ENCODE measurements at places on chromosomes 5 and 9.
A peak's percentile ranks its signal among the peaks of the same experiment; 100 is the strongest.

- DNase-seq: no peak
These were observed 425.6 kb upstream of the MEF2C start for GRCh38 chr5:89308606-89309040.

DNA sequence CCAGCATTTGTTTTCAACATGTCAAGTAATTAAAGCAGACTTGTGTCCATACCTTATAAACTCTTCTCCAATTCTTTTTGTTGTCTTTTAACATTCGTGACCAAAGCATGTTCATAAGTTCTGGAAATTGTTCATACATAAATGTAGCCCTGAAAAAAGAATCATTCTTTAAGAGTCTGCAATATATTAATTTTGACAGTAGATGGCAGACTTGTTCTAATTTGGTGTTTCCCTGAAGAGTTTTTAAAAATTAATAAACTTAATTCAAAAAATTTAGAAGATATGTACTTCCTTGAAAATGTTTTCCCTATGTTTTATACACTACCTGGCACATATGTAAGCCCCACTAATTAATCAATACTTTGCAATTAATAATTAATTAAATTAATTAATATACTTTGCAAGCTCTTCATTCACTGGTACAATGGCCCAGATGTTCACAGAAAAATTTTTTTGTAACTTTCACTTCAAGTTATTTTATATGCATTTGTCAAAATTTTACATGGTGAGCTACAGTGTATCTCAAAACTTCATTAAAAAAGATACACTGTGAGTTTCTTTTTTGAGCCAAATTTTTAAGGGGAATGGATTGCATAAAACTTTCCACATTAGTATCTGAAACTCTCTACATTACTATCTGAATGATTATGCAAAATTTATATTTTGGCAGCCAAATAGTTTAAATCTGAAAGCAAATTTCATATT, 42.1 kb downstream of the CLINT1 start:
- DNase-seq: peak; percentile 21

GRCh38 chr5:170451747-170452365, 52.0 kb upstream of the KCNIP1 start:
- DNase-seq: peak; percentile 94

DNA sequence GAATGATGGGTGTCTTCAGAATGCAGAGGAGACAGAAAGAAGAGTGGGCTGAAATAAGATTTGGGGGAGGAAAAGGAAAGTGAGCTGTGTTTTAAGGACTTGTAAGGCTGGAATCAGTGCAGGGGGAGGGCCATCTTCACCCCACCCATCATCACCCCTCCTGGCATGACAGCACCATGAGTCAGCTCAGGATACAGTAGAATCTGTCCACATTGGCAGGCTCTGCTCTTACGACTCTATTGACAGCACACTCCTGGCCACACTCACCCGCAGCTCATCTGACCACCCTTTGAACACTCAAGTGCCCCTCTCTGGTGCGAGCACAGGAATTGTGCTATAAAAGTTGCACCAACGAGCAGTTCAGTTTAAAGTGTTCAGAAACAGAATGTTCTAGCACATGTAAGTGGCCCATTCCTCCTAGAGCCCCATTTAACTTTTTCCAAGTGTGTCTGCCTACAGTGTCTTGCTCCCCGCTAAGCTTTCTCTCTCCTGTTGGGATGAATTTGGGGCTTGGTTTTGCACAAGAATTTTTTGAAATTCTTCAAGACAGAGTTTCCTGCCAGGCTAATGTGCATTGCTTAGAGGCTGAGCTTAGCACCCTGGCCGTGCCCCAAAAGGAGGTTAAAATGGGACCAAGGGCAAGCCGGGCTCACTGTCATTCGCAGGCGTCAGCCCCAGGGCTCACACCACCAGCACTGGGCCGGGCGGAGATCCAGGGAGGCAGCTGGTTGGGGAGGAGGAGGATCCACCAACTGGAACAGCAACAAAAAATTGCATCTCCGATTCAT, 12.0 kb downstream of the ADRA1B start:
- peak; percentile 94 for DNase-seq

- no peak for DNase-seq
These were observed 5.4 kb upstream of the HEMGN start for GRCh38 chr9:97943308-97943855.

GRCh38 chr9:127185931-127186781, 63.7 kb upstream of the ANGPTL2 start:
- no peak for DNase-seq

DNA sequence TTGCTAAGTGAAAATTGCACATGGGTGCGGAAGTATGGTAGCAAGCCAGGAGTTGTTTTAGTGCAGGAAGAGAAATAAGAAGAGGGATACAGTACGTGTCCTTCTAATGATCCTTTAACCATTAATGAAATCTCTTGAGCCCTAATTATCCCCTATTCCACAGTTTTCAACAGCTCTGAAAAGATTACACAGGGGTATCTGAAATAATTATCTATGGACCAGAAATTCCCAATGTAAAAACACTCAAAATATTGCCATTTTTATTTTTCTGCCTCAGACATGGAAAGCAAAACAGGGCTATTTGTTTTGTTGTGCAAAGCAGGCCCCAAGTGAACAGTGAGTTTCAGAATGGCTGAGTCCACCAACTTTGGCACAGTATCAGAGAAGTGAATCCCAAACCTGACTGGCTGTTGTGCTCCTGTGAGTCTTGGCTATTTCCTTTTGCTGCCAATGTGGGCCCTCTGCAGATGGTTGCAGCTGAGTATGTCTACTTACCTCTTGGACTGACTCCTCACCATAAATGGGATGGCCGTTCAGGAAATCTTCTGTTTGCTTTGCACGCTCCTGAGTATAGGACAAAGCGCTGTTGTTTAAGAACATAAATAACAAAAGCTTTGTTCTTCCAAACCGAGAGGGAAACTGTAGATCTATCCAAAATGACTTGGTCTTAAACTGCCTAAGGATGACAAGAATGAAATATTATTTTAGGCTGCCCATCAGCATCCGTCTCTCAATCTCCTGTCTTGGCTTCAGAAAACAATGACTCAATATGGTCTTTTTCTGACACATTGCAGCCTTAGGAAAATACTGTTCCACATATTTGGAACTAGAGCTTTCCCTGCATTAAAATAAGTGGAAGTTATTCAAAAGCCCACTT, 204.1 kb downstream of the DEPDC1B start:
- DNase-seq: no peak

DNA sequence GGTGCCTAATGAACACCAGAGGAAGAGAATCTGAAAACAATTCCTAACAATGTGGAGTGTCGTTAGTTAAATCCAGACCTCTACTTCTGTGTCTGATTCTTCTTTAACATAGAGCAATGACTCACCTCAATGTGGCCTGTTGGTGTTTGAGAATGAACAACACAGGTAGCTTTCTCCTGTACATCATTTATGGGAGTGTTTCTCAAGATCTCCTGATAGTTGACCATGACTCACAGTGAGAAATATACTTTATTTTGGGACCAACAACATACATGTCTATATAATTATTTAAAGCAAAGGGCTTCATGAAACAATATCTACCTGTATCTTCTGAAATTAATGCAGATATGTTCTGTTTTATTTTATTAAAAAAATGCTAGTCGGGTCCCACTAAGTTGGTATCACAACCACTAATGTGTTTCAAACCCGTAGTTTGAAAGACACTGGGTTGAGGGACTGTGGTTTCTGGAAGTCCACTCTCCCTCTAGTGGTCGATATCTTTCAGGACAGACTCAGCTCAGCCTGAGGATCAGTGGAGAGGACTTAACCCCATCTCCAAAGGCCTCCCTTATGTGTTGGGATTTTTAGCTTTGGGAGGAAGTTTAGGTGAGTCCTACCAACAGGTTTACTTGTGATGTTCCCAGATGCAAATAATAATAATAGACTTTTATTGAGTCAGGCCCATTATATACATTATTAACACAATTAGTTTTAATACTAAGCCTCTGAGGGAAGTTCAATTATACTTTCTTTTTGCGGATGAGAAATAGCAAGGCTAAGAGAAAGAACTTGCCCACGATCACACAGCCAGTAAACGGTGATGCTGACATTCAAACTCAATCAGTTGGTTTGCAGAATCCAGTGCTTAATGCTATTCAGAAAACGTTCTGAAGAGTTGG, 70.0 kb upstream of the KLF9 start:
- DNase-seq: peak; percentile 83

- no peak for DNase-seq
These were observed 244.8 kb upstream of the IRX2 start for GRCh38 chr5:2996248-2996647.

GRCh38 chr5:81145329-81145935, 87.7 kb upstream of the CKMT2 start:
- DNase-seq: no peak

GRCh38 chr9:100554935-100555401, 22.9 kb upstream of the CAVIN4 start:
- no peak for DNase-seq

DNA sequence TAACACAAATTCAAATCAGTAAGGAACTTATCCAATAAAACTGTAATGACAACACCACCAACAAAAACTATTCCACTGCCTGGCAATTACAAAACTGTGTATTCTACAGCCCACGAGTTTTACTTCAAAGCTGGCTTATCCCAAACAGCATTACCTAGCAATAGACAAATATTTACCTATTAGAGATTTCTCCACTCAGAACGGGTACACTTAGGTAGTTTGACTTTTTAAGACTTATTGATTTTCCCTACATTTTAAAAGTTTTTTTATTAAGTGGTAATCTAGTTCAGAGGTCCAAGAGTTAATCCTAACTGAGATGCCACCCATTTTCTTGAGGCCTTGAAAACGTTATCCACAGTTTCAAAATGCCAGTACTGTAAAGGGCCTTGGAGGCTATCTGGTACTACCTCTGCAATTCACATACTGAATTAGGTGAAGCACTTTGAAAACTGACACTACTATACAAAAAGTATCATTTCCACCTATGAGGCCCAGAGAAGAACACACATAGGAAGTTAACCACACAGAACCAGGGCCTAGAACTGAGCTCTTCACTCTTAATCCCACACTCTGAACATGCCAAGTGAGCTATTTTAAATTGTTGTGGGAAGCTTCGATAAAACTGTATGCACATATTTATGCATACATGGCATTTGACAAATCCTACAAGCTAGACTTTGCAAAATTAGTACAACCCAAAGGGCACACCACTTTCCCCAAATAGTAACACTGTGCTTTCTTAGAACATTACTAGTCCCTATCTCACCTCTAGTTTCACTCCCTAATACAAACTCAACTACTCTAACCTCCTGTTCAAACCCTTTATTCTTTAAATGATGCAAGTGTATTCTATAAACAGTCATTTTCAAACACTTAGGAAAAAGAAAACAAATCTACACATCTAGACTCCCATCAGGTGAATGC, 2.1 kb downstream of the NADK2 start:
- no peak for DNase-seq

DNA sequence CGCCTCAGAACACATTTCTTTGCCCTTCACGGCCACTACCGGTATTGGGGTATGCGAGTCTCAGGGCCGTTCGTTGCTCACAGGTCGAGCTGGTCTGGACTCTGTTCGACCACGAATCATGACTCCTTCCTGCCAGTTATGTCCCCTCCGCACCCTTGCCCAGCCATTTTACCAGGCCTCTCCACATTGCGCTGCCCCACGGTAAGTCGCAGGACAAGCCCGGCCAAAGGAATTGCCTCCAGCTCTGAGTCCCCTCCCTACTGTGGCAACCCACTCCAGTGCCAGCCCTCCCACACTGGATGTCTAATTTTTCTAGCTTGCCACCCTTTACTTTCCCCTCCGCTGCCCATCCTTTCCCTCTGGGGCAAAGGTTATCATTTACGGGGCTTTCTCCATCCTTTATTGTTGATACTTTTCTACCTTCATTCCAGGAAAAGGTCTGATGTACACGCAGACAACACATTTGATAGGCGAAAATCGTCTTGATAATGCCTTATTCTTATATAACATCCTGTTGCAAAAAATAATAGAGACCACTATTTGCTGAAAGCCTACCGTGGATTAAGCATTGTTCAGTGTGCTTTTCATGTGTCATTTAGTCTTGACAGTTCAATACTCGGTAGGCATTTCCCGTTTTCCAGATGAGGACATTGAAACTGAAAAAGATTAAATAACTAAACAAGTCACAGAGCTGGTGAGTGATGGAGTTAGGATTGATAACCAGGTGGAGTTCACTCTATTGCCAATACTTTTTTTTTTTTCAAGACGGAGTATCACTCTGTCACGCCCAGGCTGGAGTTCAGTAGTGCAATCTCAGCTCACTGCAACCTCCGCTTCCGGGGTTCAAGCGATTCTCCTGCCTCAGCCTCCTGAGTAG, 958 bp upstream of the HSPA5 start:
- no peak for DNase-seq

DNA sequence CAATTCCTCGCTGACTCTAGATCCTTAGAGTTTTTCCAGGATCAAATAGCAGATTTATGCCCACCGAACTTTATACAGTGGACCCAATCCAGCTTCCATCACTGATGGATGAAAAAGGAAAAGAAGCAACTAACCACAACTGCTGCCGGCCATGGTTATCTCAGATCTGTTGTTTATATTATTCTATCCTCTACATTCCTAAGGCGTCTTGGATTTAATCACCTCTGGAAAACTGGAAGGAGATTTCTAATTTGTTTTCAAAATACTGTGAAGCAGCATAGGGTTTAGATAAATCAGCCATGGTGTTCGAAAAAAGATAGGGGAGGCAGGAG, 663 bp upstream of the ZNF366 start:
- no peak for DNase-seq

GRCh38 chr9:33129886-33130881, 37.0 kb downstream of the B4GALT1 start:
- peak; percentile 87 for DNase-seq
